Fibroblast of the conjunctiva (primary cell): ENCODE measurements at places on chromosomes 7 and 10.
A peak's percentile ranks its signal among the peaks of the same experiment; 100 is the strongest.

DNA sequence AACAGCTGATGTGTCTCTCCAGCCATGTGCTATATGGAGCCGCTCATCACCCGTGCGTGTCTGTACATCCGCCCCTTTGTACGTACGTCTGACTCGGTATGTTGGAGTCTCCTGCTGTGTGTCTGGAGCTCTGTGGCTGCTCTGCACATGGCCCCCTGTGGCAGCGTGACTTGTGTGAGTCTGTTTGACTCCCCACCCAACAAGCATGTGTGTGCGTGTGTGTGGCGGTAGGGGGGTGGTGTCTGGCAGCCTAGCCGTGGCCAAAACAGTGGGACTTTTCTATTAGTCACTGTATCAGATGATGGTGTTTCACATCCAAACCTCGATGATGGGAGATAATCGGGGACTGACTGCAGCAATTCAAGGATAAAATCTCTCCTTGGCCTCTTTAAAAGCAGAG is 94.1 kb downstream of the COL13A1 start:
- DNase-seq = peak; percentile 22

GRCh38 chr7:102318482-102318971 is 31.9 kb downstream of the SH2B2 start:
- no peak for DNase-seq

- DNase-seq = no peak
Measured at GRCh38 chr7:20275637-20276036, 55.1 kb upstream of the ITGB8 start.

DNA sequence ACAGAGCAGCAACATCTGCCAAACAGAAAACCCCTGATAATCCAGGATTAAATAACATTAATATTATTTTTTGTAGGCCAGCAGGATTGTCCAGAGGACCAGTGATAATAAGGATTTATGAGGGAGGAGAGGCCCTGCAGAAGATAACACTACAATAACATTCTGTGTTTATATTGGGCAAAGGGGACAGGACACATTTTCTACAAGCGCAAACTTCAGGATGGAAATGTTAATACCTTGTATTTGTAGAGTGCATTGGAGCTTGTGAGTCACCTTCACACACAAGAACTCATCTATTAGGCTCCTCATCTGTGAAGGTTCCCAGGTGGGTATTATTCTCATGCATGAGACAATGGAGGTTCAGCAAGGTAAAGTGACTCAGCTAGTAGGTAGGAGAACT is 51.0 kb downstream of the BAMBI start:
- DNase-seq = no peak

- DNase-seq = no peak
Measured at GRCh38 chr10:127254276-127254675, 57.9 kb upstream of the INSYN2A start.

DNA sequence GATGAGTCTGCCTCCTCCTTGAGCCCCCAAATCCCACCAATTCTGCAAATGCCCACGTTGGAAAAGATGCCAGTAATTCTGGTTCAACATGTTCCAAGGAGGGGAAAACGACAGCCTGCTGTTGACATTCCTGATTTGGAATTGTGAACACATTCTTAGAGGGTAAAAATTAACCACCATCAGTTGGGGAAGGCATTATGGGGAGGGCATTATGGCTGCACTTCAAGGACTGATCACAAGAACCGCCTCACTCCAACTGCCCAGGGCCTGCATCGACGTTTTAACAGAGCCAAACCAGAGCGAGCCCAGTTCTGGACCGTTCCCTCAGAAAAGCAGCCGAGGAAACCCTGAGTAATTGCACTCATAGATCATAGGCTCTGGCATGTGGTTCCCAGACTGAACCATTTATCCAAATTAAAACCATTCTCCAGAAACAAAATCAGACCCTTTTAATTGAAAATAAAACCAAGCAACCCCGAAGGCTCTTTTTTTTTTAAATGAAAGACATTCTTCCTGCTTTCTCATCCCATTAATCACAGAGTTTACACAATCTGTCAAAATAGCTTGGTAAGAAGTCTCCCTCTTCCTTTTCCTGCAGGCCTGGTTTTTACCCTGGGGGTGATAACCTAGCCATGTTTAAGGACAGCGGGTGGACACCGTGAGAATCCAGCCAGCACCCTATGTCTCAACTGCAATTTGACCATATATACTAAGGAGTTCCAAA is 8.0 kb downstream of the TNS3 start:
- peak; percentile 75 for DNase-seq

GRCh38 chr10:11901833-11902475 is 78.8 kb downstream of the PROSER2 start:
- DNase-seq = no peak

DNA sequence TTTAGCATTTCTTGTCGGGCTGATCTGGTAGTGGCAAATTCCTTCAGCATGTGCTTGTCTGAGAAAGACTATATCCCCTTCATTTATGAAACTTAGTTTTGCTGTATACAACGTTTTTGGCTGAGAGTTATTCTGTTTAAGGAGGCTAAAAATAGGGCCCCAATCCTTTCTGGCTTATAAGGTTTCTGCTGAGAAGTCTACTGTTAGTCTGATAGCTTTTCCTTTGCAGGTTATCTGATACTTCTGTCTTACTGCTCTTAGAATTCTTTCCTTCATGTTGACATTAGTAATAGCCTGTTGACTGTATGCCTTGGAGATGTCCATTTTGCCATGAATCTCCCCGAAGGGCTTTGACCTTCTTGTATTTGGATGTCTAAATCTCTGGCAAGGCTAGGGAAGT is 9.9 kb downstream of the CASP7 start:
- no peak for DNase-seq

GRCh38 chr10:1365540-1366321 is 309.5 kb downstream of the WDR37 start:
- DNase-seq = no peak

DNA sequence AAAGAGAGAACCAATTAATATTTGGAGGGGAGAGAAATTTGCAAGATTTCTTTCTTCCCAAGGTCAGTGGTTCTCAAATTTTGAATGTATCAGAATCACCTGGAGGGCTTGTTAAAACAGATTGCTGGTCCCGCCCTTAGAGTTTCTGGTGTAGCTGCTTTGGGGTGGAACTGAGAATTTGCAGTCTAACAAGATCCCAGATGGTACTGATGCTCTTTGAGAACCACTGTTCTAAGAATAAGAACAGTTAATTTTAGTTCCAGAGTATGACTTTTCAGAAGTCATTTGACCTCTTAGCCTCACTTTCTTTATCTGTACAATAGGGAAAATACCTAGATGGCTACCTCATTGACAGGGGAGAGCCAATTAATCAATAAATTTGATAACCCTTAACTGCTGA is 161.6 kb downstream of the PRKG1 start:
- no peak for DNase-seq

- no peak for DNase-seq
Measured at GRCh38 chr10:120710076-120710475, 141.1 kb upstream of the WDR11 start.

GRCh38 chr10:71368643-71369042 is 28.1 kb upstream of the CDH23 start:
- no peak for DNase-seq

DNA sequence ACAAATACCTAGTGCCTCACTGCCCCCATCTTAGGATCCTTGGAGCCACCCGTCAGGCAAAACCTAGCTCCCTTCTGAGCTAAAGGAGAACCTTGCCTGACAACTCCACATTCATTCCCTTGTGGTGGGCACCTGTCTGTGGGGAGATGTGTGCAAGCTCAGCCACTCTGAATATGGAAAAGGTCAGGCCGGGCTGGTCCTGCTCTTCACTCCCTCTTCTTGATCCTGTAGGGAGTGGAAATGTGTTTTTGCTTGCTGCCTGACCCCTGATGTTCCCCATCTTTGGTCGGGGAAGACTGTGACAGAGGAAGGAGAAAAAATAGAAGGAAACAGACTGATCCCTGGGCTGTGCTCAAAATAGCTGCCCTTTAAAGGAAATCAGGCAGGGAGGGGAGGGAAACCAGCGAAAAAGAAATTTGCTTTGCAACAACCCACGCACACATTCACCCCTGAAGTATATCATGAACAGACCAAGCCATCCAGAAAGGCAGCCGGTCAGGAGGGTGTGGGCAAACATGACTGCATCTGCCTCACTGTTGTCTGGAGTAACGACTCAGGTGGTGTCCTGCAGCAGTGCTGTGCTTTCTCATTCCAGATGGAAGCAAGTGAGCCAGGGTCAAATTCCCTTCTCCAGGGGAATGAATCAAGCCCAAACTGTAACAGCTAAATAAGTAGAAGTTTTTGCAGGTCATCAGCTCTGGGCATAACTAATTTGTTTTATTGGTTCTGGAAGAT is 74.0 kb downstream of the SCRN1 start:
- no peak for DNase-seq

GRCh38 chr7:142645777-142646176 is 103.5 kb upstream of the PRSS1 start:
- DNase-seq = no peak

DNA sequence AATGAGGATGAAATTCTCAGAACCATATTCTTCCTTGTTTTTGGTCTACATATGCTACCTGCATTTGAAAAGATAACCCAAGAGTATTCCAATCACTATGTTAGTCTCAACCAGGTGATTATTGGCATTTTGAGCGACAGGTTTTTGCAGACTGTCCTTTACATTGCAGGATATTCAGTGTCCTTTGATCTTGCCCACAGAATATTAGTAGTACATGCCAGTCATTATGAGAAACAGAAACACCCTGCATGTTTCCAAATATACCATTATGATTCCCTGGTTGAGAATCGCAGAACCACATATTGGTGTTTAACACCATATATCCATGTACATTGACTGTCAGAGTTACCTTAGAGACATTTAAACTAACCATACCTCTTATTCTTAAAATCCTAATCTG is 30.6 kb downstream of the TMEM243 start:
- DNase-seq = no peak

- no peak for DNase-seq
Measured at GRCh38 chr7:130409067-130409711, 28.9 kb downstream of the CPA1 start.

DNA sequence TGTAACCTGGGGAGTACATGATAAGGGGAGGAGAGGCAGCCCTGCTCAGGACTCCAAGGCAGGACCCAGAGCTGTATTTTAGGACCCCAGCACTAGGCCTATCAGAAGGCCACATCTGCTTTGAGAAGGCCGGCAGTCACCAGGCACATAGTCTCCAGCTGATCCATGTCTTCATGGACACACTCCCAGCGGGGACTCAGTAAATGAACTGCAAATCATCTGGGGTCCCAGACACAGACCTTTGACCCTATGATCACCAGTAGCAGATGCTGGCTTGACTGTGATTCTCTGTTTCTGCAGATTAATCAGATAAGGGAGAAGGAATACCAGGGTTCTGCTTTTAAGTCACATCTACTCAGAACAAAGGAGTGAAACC is 341.4 kb upstream of the PODXL start:
- no peak for DNase-seq

- DNase-seq = no peak
Measured at GRCh38 chr7:26326211-26326610, 34.5 kb downstream of the SNX10 start.

GRCh38 chr7:54782314-54782713 is 23.3 kb upstream of the SEC61G start:
- DNase-seq = no peak

GRCh38 chr10:124162774-124163354 is 69.5 kb upstream of the CHST15 start:
- DNase-seq = no peak

DNA sequence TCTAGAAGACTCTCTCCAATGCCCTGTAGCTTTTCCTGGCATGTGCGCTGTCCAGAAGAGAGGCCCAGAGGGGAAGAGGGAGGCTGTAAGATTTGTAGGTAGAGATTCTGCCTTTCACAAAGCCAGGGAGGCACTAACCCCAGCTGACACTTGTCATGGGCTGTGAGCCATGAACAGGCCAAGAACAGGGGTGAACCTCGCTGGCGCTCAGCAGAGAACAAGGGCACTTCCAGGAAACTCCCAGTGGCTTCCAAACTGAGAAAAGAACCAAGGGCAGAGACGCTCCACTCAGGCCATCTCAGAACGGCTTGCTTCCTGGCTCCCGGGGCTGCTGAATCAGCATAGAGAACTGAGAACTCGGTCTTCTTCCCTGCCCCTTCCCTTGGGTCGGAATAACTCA is 257.8 kb upstream of the ZNF32 start:
- no peak for DNase-seq

GRCh38 chr7:139180700-139181311 is 50.2 kb upstream of the UBN2 start:
- no peak for DNase-seq

DNA sequence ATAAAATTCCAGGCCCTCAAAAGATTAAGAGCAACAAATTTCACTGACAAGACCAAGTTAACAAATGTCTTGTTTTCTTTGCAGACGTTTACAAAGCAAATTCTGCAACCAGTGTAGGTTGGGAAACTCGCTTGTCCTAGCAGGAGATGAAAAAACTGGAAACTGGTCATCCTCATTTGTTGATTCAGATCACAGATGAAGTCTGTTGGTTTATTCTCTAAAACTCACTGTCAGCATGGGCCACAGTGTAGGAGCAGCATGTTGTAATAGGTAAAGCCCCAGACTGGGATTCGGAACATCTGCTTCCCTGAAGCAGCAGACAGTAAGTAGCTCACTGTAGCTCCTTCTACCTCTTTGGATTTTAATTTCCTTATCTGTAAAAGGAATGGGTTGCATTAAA is 31.5 kb downstream of the PANK1 start:
- no peak for DNase-seq

DNA sequence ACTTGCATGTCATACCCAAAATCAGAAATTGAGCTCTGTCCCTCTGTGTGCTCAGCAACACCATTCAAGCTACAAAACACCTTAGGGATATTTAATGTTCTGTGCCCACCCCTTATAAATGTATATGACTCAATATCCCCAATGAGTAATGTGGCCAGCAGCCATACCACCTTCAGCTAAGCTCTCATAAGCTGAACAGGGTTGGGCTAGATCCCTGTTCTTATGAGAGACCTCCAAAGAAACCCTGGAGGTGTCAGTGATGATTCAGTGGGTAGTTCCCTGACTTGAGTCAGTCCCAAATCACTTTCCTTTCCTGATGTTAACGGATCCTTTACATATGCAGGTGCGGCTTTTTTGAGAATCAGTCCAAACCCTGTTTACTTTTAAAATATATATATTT is 253.8 kb downstream of the CREB5 start:
- no peak for DNase-seq

DNA sequence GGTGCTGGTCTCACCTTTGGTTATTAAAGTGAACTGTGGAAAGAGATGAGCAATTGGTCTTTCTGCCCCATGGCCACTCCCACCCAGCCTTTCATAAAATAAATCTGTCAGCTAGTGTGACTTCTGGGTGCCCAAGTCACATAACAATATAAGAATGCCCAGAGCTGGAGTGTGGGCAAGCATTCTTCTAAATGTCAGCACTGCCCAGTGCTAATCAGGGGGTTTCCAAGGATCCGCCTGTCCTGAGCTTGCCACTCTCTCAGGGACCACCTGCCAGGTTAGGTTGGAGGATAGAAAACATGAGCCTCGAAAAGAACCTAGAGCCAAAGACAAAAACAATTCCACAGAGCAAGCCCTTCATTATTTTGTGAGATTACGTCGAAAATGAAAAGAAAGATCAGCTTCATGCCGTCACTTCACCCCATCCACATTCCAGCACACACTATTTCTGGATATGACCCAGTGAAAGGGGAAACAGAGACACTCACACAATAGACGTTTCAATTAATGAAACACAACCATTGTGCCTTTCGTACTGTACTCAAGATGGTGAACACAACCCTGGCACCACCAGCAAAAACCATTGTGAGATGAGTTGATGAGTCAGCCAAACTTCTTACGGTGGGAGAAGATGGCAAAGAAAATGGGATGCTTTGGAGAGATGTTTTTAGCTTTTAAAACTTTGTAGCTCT is 30.8 kb downstream of the SCRN1 start:
- no peak for DNase-seq

- no peak for DNase-seq
Measured at GRCh38 chr7:42833411-42833810, 78.5 kb downstream of the C7orf25 start.
